ENCODE measurements at places on chromosomes 16 and 17.

GRCh38 chr17:34958438-34958837 lies 2.8 kb downstream of the CCT6B start:
- no peak for DNase-seq

- DNase-seq, result no peak
Observed at GRCh38 chr17:43718544-43718943, 40.0 kb downstream of the SOST start.

GRCh38 chr17:63975541-63976092 lies 2.9 kb upstream of the SCN4A start:
- no peak for DNase-seq

DNA sequence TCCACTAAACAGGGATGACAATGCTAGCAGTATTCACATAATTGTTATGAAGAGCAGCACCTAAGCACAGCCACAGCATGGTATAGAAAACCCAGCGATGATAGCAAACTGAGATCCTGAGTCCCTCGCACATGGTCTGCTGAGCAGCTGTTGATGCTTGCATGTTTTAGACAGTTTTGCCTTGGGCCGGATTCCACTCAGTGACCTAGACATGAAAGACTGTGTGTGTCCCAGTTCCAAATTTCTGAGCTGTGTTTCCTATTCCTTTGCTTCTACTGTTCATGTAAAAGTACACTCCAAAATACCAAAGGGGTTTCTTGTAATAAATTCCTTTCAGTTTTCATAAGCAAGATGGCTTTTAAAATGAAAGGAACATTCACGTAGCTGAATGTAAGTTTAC lies 30.8 kb upstream of the CMTR2 start:
- no peak for DNase-seq

DNA sequence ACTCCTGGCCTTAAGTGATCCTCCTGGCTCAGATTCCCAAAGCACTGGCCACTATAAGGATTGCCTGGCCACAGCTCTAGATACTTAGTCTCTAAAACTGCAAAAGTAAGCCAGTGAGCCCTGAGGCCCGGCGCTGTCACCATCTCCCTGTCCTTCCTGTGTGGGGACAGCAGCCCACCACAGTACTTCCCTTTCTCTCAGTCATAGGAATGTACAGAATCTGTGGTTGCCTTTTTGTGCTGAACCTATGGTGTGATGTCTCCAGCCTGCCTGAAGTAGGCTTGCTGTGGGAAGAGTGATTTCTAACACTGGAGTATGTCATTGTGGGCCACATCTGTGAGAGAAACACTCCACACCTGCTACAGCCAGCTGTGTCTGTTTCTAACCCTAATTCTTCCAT lies 24.7 kb downstream of the NTAN1 start:
- DNase-seq, result no peak

GRCh38 chr16:83911290-83911689 lies 12.4 kb downstream of the MLYCD start:
- DNase-seq, result no peak

DNA sequence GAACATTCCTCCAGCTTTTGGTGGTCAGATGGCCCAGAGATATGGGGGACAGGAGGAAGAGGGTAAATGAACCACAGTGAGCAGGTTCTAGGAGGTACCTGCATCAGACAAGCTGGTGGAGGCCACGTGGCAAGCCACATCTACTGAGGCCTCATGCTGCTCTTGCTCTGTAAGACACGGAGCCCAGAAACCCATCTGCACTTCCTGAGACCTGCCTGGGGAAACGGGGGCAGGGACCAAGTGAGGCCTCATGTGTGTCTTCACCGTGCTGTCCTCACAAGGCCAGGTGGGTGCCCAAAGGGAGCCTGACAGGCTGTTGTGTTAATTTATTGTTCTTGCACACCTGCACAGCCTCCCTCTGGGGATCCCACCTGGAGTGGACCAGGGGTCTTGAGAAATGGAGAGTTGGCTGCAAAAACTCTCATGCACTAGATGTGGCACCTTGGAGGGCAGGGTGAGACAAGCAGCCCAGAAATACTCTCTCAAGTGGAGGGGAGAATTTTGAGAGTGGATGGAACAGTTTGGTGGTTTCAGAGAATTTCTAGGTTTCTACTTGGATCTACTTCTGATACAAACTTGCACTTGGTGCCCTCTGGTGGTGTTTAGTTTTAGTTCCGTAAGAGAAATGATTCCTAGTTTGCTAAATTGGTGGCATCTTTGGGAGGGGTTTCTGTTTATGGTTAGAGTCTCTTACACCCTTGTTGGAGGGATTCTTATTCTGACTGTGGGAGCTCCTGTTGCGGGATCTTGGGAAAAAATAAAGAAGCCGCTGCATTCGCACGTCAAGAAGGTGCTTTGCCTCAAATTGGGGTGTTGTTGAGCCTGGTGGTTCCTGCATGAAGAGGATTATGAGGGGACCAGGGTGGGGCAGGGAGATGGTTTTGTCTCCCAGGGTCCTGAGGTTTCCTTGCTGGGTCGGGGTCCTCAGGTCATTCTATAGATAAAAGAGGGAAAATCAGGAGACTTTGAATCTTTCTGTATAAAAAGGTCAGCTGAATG lies 47.5 kb downstream of the SLC6A2 start:
- peak; percentile 1 for DNase-seq

DNA sequence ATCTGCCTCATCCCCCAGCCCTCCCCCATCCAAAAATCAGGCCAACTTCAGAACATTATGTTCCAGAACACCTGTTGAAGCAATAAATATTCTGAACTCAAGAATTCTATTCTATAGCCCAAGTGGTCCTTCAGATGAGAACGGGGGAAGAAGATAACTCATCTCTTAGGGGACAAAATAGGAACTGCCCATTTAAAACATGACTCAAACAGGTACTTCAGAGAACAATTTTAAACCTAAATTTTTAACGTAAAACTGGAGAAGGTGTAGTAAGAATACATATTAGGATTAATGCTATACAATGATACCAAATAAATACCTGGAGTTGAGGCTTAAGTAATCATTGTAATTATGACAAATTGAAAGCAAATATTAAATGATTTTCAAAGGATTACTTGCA lies 112.1 kb downstream of the CDYL2 start:
- DNase-seq, result no peak

DNA sequence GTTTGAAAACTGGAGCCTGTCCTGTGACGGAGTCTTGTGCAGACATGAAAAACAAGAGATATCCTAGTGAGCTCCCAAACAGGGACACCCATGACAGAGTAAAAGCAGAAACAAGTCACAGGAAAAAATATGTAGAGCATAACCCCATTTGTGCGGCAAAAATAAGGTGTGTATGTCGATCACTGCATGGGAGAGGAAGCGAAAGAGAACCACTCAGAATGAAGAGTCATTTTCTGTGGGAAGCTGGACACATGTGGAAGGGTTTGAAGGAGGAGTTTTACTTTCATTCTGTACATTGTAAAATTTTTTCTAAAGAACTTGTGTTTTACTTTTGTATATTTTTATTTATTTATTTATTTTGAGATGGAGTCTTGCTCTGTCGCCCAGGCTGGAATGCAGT lies 72.1 kb downstream of the JPH3 start:
- DNase-seq, result no peak

GRCh38 chr17:63124958-63125357 lies 158.9 kb downstream of the TANC2 start:
- no peak for DNase-seq

DNA sequence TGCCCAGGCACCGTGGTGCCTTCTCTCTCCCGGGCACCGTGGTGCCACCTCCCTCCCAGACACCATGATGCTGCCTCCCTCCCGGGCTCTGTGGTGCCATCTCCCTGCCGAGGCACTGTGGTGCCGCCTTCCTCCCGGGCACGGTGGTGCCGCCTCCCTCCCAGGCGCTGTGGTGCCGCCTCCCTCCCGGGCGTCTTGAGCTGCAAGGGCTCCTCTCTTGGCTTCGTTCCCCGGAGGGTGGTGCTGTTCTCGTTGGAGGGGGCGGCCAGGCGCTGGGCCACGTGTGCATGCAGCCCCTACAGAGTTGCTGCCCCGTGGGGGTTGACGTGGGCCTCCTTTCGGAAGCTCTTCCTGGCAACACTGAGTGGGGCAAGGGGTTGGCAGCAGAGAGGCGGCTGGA lies 8.2 kb downstream of the CENPX start:
- DNase-seq, result no peak

- DNase-seq, result peak; percentile 33
Observed at GRCh38 chr16:75110637-75111513, 5.7 kb downstream of the LDHD start.

DNA sequence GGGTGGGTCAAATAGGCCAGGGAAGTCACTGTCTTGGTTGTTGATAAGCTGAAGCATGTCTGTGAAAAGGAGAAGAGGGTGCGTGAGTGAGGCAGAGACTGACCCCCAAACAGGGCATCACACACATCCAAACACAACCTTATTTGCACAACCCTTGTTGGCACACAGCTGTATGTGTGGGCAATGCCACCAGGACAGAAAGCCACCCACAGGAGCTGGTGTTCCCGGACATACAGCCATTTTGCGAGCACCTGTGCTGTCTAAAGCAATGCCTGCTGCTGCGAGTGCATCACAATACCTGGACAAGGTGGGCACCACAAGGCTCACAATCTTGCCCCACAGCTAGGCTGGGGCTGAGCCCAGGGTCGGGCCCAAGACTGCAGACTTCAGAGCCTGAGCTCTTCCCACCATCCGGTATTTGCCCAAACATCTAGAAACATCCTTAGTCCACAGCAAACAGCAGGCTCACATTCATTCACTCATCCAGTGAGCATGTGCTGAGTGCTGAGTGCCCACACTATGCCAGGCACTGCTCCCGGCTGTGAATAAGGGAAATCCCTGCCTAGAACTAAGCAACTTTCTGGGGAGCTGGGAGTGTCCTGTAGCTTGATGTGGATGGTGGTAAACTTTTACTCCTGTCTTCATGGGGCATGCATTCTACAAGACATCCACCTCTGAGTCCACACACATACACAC lies 16.2 kb downstream of the SREBF1 start:
- DNase-seq, result no peak

- DNase-seq, result no peak
Observed at GRCh38 chr16:89048090-89048725, 45.4 kb upstream of the ACSF3 start.

GRCh38 chr17:57862694-57863667 lies 13.1 kb upstream of the MRPS23 start:
- DNase-seq, result no peak

DNA sequence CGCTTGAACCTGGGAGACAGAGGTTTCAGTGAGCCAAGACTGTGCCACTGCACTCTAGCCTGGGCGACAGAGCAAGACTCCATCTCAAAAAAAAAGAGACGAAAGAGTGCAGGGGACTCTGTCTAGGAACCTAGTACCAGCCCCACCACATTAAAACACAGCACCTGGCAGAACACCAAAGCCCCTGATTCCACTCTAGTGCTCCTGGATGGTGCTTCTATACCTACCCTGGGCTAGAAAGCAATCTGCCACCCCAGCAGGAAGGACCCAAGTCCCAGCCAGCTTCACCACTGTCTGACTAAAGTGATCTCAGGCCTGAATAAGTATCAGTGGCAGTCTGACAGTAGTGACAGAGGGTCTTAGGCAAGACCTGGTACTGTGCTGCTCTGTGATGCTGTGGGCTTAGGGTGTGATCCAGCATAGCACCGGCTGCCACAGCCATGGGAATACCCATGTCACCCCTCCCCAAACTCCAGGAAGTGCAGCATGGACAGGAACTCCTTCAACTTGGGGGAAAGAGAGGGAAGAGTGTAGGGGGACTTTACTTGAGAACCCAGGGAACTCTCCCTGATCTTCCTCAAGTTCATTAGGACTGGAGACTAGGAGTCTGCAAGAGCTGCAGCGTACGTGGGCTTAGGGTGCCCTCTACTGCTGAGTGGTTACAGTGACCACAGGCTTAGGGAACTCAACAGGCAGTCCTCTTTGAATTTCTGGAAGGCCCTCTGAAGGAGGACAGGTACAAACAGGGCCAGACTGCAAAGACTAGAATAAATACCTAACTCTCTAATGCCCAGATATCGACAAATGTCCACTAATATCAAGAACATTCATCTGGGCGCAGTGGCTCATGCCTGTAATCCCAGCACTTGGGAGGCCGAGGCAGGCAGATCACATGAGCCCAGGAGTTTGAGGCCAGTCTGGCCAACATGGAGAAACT lies 30.0 kb upstream of the RNF43 start:
- DNase-seq, result peak; percentile 17

GRCh38 chr17:48486557-48486956 lies 44.3 kb downstream of the HOXB1 start:
- DNase-seq, result no peak

GRCh38 chr16:12649356-12649755 lies 154.3 kb downstream of the CPPED1 start:
- no peak for DNase-seq

DNA sequence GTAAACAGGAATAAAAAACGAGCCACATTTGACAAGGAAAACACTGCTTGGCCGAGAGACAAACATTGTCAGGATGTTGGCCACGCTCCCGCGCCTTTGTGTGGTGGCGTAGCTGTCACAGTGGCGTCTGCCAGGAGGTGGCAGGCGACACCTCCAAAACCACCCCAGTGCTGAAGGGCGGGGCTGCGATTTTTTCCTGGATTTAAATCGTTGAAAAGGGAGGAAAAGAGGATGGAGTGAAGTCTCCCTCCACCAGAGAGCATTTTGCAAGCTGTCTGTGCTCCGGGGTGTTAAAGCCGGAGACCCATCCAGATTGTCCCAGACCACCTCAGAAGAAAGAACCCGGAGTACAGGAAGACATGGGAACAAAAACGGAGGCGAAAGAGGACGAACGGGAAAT lies 12.7 kb downstream of the MRM3 start:
- DNase-seq, result no peak

- no peak for DNase-seq
Observed at GRCh38 chr17:17570798-17571716, 20.5 kb downstream of the PEMT start.

GRCh38 chr16:72811188-72811720 lies 236.7 kb downstream of the ZFHX3 start:
- no peak for DNase-seq

DNA sequence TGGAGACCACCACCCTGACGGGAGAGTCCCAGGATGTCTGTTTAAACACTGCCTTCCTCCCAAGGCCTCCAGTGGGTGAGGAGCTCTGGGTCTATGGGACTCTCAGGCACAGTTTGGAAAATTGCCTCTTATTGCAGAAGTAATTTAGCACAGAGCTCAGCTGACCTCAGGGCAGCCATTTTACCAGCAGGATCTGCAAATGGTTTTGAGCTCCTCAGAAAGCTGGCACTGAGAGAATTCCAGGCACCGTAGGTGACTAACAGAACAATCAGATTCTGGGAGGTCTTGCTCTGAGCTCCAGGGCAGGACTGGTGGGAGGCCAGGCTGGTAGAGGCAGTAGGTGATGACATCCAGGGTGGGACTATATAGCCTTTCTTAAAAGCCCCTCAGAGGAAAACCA lies 17.3 kb upstream of the C16orf74 start:
- no peak for DNase-seq

DNA sequence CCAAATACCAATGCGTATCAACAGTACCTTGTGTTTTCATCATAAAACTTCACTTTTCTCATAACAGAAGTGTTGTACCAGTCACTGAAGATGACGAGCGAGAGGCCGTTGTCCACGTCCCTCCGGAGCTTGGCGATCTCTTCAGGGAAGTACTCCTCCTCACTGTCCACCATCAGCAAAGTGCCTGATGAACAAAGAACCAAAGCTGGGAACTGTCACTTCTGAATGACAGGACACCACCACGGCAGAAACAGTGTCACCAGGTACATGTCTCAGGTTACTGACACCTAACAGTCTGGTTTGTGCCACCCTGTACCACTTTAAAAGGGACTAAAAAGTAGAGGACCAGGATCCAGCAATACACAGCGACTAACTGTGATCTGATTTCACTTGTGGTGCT lies 25.0 kb upstream of the SLC38A8 start:
- DNase-seq, result no peak
